ENCODE measurements at places on chromosomes 5 and 9.

DNA sequence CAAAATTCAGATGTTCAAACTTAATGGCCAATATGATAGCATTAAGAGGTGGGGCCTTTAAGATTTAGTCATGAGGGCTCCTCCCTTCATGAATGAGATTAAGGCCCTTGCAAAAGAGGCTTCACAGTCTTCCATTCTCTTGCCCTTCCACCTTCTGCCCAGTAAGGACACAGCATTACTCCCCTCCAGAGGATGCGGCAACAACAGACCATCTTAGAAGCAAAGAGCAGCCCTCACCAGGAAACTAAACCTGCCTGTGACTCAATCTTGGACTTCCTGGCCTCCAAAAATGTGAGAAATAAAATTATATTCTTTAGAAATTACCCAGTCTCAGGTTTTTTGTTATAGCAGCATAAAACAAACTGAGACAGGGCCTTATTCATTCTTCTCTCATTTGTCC, 8.2 kb downstream of the AP3B1 start:
- DNase-seq: no peak

DNA sequence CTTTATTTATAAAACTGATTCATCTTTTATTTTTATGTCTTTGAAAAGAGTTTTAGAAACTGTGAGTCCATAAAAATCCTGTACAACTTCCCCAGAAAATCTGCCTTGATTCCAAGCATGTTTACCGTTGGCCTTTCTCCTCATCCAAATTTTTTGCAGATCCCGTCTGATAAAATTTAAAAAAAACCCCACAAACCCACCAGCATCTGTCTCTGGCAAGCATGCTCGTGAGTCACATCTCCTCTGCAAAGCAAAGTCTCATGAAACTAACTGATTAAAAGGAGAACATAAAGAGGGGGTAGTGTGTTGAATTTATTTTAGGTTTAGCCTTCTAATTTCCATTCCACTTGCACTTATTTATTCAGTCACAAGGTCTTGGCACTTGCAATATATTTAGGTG, 109.4 kb downstream of the MAT2B start:
- no peak for DNase-seq

DNA sequence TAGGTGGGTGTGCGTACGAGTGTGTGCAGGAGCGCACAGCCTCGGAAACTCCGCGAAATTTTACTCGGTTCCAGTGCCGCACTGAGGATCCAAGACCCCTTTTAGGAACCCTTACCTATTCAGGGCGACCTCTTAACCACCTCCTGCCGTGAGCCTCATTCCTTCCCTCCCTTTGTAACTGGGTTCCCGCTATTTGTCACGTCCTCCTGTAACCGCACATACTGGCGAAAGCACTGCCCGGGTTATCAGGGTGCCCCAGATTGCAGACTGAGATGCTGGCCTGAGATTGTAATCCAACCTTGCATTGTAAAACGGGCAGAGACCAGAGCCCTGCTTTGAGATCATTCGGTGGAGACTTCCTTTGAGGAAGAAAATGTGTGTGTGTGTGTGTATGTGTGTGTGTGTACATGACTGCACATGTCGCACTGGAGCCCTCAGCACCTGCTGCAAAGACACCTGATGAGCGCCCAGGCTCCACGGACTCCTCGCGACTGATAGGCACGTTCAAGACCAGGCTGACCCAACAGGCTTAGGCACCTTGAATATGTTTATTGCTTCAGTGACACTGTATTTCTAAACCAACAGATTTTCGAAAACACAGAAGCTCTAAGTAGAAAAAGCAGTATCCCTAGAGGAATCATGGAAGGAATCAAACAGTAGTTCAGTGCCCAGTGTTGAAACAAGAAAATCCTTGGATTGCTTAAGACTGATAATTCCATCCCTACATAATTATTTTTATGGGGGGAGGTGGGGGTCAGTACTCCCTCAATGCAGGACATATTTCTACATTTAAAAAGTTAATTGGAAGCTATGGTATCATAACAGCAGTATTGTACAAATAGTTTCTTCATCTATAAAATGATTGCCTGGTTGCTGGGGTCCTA, 86.5 kb upstream of the TNFAIP8 start:
- peak; percentile 27 for DNase-seq

DNA sequence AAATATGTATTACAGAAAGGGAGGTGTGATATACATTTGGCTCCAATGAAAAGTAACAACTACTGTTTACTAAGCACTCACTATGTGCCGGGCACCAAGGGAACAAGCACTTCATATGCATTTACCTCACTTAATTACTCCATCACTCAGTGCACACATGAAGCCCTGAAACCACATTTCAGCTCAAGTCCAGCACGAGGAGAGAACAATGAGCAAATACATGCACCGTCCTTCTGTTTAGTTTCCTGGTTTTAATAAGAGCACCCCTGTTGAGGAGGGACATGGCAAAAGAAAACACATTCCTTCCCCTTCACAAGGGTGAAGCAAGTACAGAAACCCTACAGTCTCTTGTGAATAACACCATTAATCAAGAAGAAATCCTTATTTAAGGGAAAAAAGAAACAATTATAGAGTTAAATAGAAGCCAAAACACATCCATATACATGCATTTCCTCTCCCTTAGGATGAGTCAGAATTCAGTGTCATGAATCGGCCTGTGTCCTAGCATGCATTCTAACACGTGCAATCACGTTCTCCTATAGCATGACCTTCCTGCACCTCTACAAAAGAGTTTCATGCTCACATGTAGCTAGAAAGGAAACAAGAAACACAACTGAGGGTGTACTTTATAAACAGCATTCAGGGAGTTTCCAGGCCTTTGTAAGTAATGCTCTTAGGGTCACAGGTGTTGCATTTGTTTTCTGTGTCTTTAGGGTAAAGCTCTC, 411.6 kb downstream of the BNC2 start:
- DNase-seq: no peak

- DNase-seq: no peak
Observed at GRCh38 chr5:59648038-59648831, 245.3 kb downstream of the PDE4D start.

All from hematopoietic multipotent progenitor cell treated with erythropoietin and hydrocortisone succinate and interleukin-3 and kit ligand, for 15 days (in vitro differentiated cells).